ENCODE measurements at places on chromosomes 12 and 14.

GRCh38 chr12:49623142-49623904 is at the start of gene PRPF40B:
PRPF40B (plus strand) TSS chr12:49623561; CDS start chr12:49623591, 30 bp downstream.
- DNase-seq: peak; percentile 79

- DNase-seq: no peak
Measured at GRCh38 chr12:80217011-80217535, 117.7 kb downstream of the OTOGL start.

DNA sequence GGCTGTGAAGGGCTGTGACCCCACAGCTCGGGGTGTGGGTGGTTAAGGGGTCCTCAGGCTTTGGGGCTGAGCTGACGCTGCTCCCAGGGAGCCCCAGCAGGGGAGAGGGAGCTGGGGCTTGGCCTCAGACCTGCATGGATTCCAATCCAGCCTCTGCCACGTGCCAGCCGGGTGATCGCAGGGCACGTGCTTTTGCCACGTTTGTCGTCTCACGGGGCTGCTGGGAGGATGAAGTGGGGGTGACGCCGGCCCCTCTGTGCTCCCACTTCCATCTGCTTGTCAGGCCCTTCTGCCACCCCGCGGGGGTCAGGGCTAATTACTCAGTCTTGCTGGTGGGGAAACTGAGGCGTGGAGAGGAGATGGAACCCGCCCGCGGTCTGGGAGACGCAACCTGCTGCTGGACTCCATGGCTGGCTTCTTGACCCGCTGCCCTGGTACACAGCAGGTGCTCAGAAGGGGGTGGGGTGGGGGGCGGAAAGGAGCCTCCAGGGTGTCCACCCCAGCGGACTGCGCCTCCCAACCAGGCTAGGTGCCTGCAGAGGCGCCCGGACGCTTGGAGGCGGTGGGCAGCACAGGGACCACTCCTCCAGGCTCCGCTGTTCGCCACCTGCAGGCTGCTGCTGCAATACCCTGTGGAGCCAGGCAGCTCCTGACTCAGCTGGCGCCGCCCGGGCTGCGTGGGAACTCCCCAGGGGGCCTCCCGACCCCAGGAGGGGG is 36.4 kb upstream of the PRIMA1 start:
- no peak for DNase-seq

GRCh38 chr12:17577405-17577804 is 512.6 kb downstream of the RERGL start:
- no peak for DNase-seq

GRCh38 chr14:99035712-99036610 is 236.0 kb downstream of the BCL11B start:
- no peak for DNase-seq

DNA sequence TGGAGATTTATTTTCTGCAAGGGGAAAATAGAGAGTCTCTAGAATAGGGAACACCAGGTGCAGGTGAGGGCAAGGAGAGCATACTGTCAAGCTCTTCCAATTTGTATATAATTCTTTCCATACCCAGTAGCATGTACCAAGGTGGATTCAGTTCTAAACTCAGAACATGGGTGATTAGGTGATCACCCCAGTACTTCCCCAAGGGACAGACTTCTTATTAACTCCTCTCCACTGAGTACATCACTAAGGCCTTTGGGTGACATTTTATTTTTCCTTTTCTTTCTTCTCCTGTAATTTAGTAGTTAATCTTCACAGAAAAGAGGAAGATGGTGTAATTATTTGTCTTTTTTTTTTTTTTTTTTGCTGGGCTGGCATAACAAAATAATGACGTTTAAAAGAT is 54.2 kb downstream of the DIP2B start:
- DNase-seq: no peak

DNA sequence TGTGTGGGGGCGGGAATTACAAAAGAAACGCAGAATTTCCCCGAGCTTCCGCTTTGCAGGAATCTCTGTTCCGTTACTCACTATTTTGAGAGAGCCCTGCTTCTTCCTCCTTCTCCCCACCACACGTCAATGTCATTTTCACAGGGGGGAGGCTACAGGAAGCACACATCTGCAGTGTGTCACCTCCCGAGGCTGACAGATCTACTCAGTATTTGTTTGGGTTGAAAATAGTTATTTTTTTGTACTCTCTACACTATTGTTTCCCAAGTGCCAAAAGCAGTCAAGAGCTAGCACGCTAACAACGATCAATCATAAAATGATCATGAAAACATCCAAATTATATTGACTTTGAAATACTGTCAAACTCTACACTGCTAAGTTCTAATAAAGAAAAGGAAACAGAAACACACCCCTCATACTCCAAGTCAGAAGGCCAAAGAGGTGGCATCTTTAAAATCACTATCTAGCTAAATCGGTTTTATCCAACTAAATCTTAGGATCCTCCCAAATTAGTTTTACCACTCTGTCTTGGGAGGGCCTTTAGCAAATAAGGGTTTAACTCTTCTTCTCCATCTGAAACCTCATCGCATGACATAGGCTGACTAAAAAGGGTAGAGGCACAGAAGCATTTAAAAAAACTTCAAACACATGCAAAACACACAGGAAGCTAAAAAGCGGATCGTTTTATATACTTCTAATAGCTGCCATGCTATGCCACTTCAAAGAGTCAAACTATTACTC is 51.8 kb downstream of the FOXN3 start:
- DNase-seq: peak; percentile 45

DNA sequence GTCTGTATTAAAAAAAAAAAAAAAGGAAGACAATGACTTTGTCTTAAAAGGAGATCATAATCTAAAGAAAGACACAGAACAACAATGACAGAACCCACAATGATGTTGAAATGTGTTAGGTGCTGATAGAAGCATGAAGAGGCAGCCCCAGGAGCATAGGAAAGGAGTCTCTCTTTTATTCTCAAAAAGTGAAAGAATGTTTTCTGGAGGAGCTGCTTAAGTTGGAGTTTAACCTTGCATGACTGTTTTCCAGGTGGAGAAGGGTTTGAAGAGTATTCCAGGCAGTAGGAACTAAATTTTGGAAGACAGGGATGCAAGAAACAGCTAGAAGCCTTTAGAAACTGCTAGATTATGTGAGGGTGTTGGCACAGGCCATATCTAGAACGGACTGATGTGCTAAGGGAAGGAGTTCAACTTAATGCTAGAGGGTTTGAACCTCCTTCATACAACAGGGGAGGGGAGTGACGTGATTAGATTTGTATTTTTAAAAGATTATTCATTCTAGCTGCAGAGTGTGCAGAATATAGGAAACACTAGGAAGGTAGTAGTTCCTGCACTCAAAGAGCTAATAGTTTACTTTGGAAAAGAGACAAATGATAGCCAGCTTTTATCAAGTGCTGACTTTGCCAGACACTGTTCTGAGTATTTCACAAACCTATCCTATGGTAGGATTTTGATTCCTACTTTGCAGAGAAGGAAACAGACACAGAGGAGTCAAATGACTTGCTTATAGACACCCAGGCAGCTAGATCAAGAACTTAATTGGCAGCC is 4.6 kb upstream of the RPL6 start:
- DNase-seq: no peak

GRCh38 chr12:12451098-12451497 is 94.2 kb downstream of the BORCS5 start:
- DNase-seq: no peak

DNA sequence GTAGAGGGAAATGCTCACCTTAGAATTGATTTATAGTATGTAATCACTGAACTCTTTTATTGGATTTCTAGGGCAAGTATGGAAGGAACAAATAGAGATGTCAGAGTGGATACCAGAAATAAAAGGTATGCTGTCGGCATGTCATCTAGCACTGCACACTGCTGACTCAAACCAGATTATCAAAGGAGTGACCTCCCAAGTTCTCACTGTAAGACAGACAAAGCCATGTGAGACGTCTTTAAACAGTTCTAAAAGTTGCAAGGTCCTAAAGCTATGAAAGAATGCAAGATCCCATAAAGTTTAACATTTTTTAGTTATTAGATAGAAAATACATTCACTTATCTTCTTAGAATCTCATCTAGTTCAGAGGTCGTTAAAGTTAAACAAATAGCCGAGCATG is 70.0 kb upstream of the CPM start:
- no peak for DNase-seq

- DNase-seq: peak; percentile 93
Measured at GRCh38 chr14:34539407-34540180, at the start of gene EAPP. EAPP (minus strand) TSS chr14:34539701; CDS start chr14:34539628, 73 bp downstream.

- DNase-seq: no peak
Measured at GRCh38 chr14:92945959-92946846, 23.3 kb downstream of the CHGA start.

- DNase-seq: no peak
Measured at GRCh38 chr14:60356386-60356785, 107.4 kb downstream of the PPM1A start.

GRCh38 chr12:79983492-79983891 is 48.6 kb upstream of the PPP1R12A start:
- DNase-seq: no peak

- no peak for DNase-seq
Measured at GRCh38 chr14:99039331-99040041, 232.5 kb downstream of the BCL11B start.

GRCh38 chr14:37083599-37083998 is 88.8 kb downstream of the SLC25A21 start:
- no peak for DNase-seq

GRCh38 chr14:71721791-71722190 is 210.4 kb upstream of the RGS6 start:
- no peak for DNase-seq

GRCh38 chr12:114166362-114166761 is 200.2 kb upstream of the RBM19 start:
- no peak for DNase-seq

DNA sequence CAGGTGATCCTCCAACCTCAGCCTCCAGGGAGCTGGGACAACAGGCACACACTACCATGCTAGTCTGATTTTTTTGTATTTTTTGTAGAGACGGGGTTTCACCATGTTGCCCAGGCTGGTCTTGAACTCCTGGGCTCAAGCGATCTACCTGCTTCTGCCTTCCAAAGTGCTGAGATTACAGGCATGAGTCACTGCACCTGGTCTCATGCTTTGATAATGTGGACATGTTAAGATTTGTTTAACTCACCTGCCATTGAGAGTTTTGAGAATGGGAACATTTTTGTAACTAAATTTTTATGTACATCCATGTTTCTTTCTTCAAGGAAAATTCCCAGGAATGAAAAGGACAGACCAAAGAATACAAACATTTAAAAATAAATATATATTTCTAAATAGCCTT is 121.2 kb downstream of the MIPOL1 start:
- no peak for DNase-seq
